Body of pancreas (tissue), 4 donors: ENCODE measurements at places on chromosomes 6 and 20. TPM values are rescaled to one million over a fixed set of nuclear protein-coding genes. Genes with fewer than 3 reads are reported as not detected.

GRCh38 chr6:33692760-33693158, 18.7 kb downstream of the UQCC2 start:
- no peak for DNase-seq
- peaks cover 8% of the 10 kb centered on the region for H3K4me1 ChIP-seq
- H3K27ac ChIP-seq = no peak overlapping the region

DACT2 gene
- total RNA-seq = 4.9 TPM

SLC16A10 gene
- 124 TPM for total RNA-seq

FAM209B gene
- total RNA-seq = not detected

SFTA2 gene
- total RNA-seq = not detected
